CD4-positive, CD25-positive, alpha-beta regulatory T cell (primary cell): ENCODE measurements at places on chromosomes 12 and 14. TPM values are rescaled to one million over a fixed set of nuclear protein-coding genes. Genes with fewer than 3 reads are reported as not detected.

- no peak overlapping the region for H3K27ac ChIP-seq
- H3K36me3 ChIP-seq: peaks cover 52% of the 10 kb centered on the region
- H3K27me3 ChIP-seq: no peaks in the 10 kb centered on the region
- H3K4me1 ChIP-seq: no peaks in the 10 kb centered on the region
- no peak overlapping the region for H3K4me3 ChIP-seq
- no peak for DNase-seq
Measured at GRCh38 chr14:102212356-102212755, 72.7 kb downstream of the WDR20 start.

The ANO2 gene
- total RNA-seq: 0.10 TPM

The PRH1 gene
- total RNA-seq: 26.9 TPM

GRCh38 chr14:104351849-104352492, 213.6 kb downstream of the KIF26A start:
- H3K27ac ChIP-seq: no peak overlapping the region
- no peaks in the 10 kb centered on the region for H3K4me1 ChIP-seq
- no peak for DNase-seq
- no peak overlapping the region for H3K4me3 ChIP-seq
- no peaks in the 10 kb centered on the region for H3K36me3 ChIP-seq

The CERS5 gene
- 61.9 TPM for total RNA-seq

GRCh38 chr14:34302654-34303053, 159.4 kb downstream of the SPTSSA start:
- no peaks in the 10 kb centered on the region for H3K36me3 ChIP-seq
- no peak overlapping the region for H3K27ac ChIP-seq
- H3K4me1 ChIP-seq: no peaks in the 10 kb centered on the region
- H3K4me3 ChIP-seq: no peak overlapping the region

DNA sequence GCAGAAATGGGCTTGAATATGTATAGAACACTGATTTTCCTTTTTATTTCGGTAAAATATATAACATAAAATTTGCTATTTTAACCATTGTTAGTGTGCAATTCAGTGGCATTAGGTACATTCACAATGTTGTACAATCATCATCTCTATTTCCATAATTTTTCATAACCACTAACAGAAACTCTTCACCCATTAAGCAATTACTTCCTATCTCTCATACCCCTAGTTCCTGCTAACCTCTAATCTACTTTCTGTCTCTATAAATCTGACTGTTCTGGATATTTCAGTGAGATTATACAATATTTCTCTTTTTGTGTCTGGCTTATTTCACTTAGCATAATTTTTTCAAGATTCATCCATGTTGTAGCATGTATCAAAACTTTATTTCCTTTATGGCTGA, 8.9 kb upstream of the RNF212B start:
- no peak overlapping the region for H3K4me3 ChIP-seq
- H3K36me3 ChIP-seq: no peaks in the 10 kb centered on the region
- H3K4me1 ChIP-seq: no peaks in the 10 kb centered on the region
- no peaks in the 10 kb centered on the region for H3K27me3 ChIP-seq

The RBMS2 gene
- 3.1 TPM for total RNA-seq

DNA sequence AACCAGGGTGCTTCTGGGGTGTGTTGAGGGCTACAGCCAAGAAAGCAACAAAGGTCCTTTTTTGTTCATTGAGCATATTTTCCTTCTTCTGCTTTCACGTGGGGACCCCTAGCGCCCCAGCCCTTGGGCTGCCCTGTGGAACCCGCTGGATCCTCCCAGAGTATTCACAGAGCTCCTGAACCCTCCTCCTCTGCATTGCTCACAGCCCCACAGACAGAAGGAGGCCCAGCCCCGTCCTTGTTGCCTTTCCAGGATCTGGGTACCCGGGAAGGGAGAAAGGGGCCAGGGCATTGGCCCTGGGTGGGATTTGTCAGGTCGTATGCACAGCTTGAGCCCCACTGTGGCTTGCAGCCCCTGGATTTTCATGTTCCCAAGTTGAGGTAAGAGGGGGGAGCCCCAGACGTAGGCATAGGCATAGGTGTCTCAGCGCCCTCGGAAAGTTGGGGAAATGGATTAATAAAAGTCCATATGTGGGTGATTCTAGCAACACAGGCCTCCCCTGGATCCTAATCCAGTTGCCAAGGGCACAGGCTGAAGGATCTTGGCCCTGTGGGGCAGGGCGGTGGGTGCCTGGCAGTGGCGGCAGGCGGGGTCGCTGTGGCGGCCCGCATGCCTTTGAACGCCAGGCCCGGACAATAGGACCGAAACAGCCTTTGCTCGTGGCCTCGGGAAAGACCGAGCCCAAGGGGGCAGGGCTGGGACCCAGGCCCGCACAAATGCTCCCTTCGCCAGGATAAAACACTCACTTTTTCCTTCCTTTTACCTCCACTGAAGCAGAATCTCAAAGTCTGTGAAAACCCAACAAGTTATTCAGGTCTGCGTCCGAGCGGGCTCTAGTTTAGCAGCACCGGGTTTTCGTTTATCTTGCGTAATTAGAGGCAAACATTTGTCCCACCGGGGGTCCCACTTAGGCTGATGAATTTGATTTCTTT, 3.0 kb upstream of the HOXC10 start:
- no peak overlapping the region for H3K4me3 ChIP-seq
- peaks cover 56% of the 10 kb centered on the region for H3K27me3 ChIP-seq
- no peak for DNase-seq
- no peak overlapping the region for H3K27ac ChIP-seq

- no peaks in the 10 kb centered on the region for H3K4me1 ChIP-seq
- peaks cover 7% of the 10 kb centered on the region for H3K27me3 ChIP-seq
- no peak overlapping the region for H3K4me3 ChIP-seq
- DNase-seq: no peak
Measured at GRCh38 chr12:91356405-91356804, 173.8 kb upstream of the DCN start.

- no peaks in the 10 kb centered on the region for H3K27me3 ChIP-seq
- peak overlapping the region; percentile 56 for H3K27ac ChIP-seq
- H3K36me3 ChIP-seq: peaks cover 79% of the 10 kb centered on the region
- H3K4me3 ChIP-seq: peak overlapping the region; percentile 21
Measured at GRCh38 chr12:1949771-1950470, 31.5 kb upstream of the CACNA2D4 start.
